ENCODE measurements at places on chromosomes 11 and 22.

GRCh38 chr11:100151944-100152343 is 535.1 kb upstream of the ARHGAP42 start:
- DNase-seq, result no peak

DNA sequence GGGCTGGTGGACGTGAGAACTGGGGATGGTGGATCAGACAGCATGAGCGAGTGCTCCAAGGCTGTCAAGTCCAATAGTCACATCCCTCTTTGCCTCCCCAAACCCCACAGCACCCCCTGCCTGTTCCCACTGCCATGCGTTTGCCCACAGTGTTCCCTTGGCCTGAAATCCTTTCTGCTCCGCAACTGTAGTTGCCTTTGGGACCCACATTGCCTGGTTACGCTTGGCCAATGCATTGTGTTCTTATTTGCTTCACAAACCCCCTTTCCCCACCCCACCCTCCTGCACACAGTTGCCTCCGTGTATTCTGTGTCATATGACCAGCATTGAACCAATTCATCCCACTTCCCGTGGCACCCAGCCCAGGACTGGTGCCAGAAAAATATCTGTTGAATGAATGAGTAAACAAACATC is 2.1 kb upstream of the KIAA0930 start:
- DNase-seq, result peak; percentile 26

DNA sequence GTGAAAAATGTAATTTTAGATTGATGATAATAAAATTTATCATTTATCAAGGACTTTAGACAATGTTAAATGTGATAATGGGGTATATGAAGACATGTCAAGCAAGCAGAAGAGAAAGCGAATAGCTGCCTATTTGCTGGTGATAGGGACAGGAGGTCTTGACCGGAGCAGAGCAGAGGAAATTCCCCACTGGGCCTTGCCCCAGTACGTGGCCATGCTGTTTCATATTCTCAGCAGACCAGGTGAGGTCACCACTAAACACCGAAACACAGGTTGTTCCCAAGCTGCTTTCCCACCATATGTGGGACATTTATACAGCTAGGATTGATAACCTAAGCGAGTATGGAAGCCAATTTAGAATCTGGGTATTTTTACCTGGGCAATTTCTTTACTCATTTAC is 1629.6 kb downstream of the FAM181B start:
- DNase-seq, result no peak

GRCh38 chr11:103091064-103091800 is 728 bp downstream of the DCUN1D5 start:
- peak; percentile 36 for DNase-seq

GRCh38 chr11:9187616-9188015 is 77.5 kb downstream of the DENND5A start:
- no peak for DNase-seq

GRCh38 chr11:9137293-9138132 is 46.1 kb upstream of the SCUBE2 start:
- peak; percentile 78 for DNase-seq

All from WERI-Rb-1 (cell line).